NCI-H524 (cell line): ENCODE measurements at places on chromosomes 7 and 10.

GRCh38 chr7:27936047-27936767 lies 196.2 kb downstream of the TAX1BP1 start:
- DNase-seq, result no peak

DNA sequence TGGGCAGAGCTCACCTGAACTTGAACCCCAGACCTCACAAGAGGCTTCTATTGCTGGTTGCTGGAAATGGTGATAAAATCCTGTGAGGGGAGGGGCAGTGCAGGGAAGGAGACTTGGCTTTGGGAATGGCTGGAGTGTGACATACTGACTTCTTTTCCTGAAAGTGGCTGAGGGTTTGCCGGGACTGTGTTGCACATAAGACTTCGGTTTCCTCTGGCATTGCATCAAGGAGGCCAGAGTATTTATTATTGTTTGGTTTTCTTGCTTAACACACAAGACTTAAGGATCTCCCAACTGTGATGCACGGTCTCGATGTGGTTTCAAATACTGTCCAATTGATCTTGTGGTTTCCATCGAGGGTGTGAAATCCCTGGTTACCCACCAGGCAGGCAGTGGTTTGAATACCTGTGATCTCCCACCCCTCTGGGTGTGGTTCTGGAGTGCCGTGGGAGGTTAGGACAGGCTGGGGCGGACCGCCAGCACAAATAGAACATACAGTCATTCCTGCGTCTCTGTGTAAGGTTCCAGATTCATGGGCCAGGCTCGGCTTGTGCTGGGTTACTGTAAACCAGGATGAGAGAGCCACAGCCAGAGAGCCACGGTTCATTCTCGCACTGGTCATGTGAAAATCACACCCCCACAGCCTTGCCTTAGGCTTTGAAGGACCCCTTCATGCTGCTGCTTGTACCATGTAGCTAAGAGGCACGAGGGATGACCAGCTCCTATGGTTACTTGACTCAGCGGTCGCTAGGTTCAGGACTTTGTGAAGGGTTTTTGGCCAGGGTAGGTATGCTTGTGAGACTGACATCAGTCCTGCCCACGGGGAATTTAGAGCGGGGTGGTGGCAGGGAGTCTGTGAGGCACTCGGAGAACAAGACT lies 39.2 kb downstream of the WBP1L start:
- DNase-seq, result no peak

- no peak for DNase-seq
Measured at GRCh38 chr10:34200355-34200901, 614.7 kb downstream of the PARD3 start.

GRCh38 chr10:70850097-70850496 lies 34.3 kb downstream of the SGPL1 start:
- DNase-seq, result no peak
